ENCODE measurements at places on chromosomes 4 and X. TPM values are rescaled to one million over a fixed set of nuclear protein-coding genes. Genes with fewer than 3 reads are reported as not detected.
A peak's percentile ranks its signal among the peaks of the same experiment; 100 is the strongest.

- H3K27ac ChIP-seq: no peak overlapping the region
- no peak for DNase-seq
- H3K4me3 ChIP-seq: no peak overlapping the region
- peaks cover 25% of the 10 kb centered on the region for H3K36me3 ChIP-seq
- H3K4me1 ChIP-seq: peaks cover 12% of the 10 kb centered on the region
Measured at GRCh38 chr4:37847311-37847884, 20.9 kb downstream of the PGM2 start.

DNA sequence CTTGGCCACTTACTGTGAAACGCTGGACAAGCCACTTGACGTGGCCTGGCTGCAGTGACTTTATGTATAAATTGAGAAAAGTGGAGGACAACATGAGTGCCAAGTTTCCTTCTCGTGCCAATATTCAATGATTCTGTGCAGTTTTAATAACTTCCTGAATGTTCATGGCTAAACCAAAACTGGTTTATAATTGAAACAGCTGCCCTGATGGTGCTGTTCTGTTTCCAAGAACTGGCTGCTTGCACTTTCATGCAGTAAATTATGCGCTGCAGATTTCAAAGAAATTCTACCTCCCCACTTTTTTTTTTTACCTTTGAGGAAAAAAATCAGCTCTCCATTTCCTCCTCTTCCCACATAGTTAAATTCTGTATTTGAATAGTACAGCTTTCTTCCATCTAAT, 205.2 kb upstream of the CASK start:
- no peak for DNase-seq
- no peaks in the 10 kb centered on the region for H3K27me3 ChIP-seq
- no peaks in the 10 kb centered on the region for H3K36me3 ChIP-seq
- H3K4me1 ChIP-seq: peaks cover 10% of the 10 kb centered on the region

- no peak for DNase-seq
- H3K4me3 ChIP-seq: no peak overlapping the region
- H3K36me3 ChIP-seq: no peaks in the 10 kb centered on the region
Measured at GRCh38 chrX:100600758-100601157, 16.0 kb downstream of the TNMD start.

DNA sequence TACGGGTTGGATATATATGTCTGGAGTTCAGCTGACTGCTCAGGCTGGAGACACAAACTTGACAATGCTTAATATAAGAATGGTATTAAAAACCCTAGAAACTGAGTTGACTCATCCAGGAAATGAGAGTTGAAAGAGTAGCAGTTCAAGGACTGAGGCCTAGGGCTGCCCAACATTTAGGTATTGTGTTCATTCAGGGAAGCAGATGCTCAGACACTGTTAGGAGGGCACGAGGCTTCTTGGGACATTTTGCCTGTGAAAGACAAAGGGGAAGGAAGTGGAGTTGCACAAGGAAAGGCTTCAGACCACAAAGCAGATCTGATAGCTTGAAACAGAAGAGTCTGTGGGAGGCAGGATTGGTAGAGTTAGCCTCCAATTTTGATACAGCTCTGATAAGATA, 52.0 kb upstream of the HS3ST1 start:
- H3K27ac ChIP-seq: no peak overlapping the region
- H3K27me3 ChIP-seq: no peaks in the 10 kb centered on the region
- no peaks in the 10 kb centered on the region for H3K4me1 ChIP-seq
- H3K4me3 ChIP-seq: no peak overlapping the region
- no peaks in the 10 kb centered on the region for H3K36me3 ChIP-seq

Gene SCML2
- polyA plus RNA-seq: 1.6 TPM

Gene INTU
- 2.0 TPM for polyA plus RNA-seq

DNA sequence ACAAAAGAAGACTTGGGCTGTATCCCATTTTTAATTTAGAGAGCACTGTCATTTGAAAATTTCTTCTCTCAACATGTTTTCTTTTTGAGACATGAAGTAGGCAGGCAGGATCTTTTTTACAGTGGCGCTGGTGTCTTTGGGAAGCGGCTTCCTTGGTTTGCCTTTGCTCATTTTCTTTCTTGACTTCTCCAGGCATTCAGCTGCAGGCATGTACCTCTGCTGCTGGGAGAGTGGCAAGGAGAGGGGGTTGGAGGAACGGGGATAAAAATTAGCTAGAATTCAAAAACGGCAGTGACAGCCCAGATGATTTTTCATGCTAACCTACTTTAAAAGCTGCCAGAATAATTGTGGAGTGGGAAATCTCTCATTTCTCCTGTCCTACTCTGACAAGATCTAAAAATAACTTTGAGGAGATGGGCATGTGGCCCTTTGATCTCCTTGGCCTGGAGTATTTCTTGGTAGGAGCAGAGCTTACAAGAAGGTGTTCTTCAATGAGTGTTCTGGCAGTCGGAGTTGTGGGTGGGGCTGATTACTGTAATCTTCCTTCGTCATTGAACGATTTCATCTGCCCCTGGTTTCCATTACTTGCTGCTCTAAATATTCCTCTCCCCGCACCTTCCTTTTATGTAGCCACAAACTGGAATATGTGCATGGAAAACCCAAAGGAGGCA, 54.8 kb downstream of the TBL1X start:
- H3K27ac ChIP-seq: peak overlapping the region; percentile 54
- H3K4me1 ChIP-seq: peaks cover 32% of the 10 kb centered on the region
- H3K27me3 ChIP-seq: no peaks in the 10 kb centered on the region
- no peak for DNase-seq

Gene ARHGAP36
- not detected for polyA plus RNA-seq

- no peaks in the 10 kb centered on the region for H3K4me1 ChIP-seq
- H3K27me3 ChIP-seq: no peaks in the 10 kb centered on the region
- H3K4me3 ChIP-seq: no peak overlapping the region
Measured at GRCh38 chr4:102678695-102679335, 82.0 kb downstream of the MANBA start.

DNA sequence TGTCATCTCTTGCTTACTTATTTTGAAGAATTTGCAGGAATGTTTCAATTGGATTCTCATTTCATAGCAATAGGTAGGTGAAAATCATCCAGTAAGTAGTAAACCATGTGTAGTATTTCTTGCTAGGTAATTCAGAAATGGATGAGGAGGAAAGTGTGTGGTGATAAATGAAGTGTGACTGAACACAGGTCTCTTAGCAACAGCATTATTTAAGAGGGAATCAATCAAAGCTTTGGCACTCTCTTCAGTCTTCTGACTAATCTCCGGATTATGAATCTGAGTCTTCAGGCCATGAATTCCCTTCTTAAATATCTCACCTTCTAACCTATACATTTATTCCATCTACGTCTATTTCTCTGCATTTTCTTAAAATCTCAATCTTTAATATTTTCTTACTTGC, 55.8 kb upstream of the ARHGAP24 start:
- peaks cover 21% of the 10 kb centered on the region for H3K4me1 ChIP-seq
- no peaks in the 10 kb centered on the region for H3K36me3 ChIP-seq
- H3K4me3 ChIP-seq: no peak overlapping the region
- H3K27ac ChIP-seq: no peak overlapping the region
- no peaks in the 10 kb centered on the region for H3K27me3 ChIP-seq

All from naive B cell (primary cell).